ENCODE measurements at places on chromosomes 1 and 21.
A peak's percentile ranks its signal among the peaks of the same experiment; 100 is the strongest.

DNA sequence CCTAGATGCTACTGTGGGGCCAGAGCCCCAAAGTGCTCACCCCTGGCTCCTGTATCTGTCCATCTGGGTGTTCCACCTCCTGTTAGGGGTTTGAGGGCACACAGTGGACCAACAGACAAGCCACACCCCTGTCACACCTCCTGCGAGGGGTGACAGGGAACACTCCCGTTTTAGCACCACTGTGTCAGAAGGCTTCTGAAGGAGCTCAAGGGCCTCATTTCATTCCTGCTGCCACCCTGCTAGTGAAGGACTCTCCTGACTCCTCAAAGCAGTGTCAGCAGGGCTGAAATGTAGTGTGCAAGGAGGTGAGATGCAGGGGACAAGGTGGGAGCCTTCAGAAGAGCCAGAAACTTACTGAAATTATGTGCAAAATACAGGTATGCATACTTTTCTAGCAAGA is 174.6 kb downstream of the GPATCH2 start:
- DNase-seq: no peak

GRCh38 chr1:231039161-231040018 is 664 bp downstream of the FAM89A start:
- DNase-seq: no peak

GRCh38 chr1:42170779-42171621 is 6.5 kb upstream of the GUCA2A start:
- DNase-seq: peak; percentile 77

DNA sequence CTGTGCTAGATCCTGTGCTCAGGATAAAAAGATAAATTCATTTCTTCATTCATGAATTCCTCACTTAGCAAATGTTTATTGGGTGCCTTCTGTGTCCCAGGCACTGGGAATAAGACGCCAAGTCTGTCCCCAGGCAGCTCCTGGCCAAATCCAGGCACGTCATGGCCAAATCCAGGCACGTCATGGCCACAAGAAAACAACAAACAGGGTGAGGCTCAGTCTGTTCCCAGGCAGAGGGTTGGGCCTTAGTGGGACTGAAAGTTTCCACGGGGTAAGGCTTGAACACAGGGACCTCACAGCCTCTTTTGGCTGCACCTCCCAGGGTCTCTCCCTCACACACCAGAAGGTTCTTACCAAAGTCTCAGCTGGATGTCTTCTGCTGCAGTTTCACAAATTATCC is 95.7 kb downstream of the PAX7 start:
- DNase-seq: no peak

DNA sequence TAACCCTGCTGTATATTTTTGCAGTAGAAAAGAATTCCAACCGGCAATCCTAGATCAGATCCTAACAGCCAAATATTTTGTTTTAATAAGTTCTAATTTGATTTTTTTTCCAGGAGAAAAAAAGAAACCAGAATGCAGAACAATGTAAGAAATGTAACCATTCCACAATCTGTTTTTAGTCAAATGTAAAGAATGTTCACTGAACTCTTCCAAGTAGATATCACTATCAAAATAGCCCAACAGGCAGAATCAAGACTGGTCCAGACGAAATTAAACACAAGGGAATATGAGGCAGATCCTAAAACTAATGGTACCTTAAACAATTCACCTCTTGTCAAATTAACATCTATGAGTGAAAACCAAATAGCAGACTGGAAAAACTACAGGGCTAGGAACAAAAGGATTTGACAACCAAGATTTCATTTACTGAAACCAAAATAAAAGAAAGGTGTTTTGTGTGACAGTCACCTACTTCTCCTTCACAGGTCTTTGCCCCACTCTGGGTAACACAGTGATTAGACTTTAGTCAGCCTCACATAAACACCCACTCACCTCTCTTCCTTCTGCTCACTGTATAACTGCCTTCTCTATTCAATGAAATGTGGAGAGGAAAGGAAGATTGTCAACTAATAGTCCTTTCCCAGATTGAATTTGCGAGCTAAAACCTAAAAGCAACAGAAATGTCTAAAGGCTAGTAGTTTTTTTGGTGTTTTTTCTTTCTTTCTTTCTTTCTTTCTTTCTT is 137.9 kb downstream of the FAF1 start:
- DNase-seq: no peak
